ENCODE measurements at places on chromosomes 5 and 9.

- DNase-seq: no peak
Observed at GRCh38 chr5:82413302-82414040, 135.3 kb upstream of the RPS23 start.

GRCh38 chr9:135813671-135814290, 93.6 kb downstream of the CAMSAP1 start:
- no peak for DNase-seq

DNA sequence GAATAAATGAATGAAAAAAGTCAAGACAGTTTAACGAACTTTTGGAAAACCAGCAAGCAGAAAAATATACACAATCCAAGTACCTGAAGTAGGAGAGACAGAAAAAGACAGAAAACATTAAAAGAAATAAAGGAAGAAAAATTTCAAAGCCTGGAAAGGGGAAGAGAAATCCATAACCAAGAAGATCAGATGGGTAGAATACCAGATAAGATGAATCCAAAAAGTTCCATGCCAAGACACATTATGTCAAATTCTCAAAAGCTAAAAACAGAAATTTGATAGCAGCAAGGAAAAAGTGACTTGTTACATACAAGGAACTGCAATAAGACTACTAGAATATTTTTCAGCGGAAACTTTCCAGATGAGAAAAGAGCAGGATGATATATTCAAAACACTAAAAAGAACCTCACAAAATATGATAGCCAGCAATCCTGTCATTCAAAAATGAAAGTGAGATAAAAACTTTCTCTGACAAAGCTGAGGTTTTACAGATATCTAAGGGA, 7.6 kb upstream of the ZNF300 start:
- DNase-seq: no peak

DNA sequence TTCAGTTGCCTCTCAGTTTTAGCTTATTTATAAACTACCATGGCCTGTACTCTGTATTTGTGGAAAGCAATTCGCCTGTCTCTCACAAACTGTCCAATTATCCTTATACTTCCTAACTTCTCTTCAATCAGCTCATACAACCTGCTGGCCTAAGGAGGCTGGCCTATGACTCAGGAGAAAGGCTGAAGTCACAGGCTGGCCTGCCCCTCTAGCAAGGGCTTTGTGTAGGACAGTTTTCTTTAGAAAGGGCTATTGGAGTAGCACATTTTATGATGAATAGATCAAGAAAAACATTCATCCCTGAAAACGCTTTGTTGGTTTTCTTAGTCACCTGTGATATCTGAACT, 988.7 kb upstream of the ARRDC3 start:
- no peak for DNase-seq

DNA sequence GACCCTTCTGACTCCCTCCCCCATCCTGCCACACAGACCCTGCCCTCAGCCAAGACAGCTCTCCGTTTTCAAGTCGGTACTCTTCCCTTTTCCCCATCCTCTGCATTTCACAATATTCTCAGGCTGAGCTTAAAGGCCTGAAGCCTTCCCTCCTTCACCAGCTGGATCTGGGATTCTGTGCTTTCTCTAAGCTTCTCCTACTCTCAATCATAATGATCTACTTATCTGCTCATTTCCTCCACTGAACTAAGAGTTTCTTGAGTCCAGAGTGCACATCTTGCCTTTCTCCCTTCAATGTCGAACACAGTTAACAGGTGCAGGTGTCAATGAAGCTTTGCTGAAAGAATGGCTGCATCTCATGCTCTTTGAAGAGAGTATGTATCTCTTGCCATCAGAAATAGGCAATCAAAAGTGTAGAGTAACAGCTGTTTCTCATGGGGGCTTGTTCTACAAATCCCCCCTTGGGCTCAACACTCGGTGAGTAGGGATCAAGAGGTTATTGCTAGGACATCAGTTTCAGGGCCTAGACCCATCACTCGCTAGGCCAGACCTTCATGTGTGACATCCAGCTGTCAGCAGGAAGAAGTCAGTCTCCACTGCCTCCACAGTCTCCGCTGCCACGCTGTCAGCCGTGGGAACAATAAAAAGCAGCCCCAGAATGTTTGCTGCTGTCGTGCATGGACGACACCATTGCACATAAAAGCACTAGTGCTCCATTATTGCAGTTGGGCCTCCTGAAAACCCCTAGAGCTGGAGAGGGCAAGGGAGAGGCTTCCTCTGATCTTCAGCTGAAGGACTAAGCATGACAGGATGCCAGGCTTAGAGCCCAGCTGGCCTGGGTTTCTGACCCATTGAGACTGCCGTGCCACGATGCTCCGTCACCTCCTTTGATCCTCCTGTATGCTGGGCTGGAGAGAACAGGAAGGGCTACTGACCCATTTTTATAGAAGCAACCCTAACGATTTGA, 23.7 kb downstream of the TRAF1 start:
- DNase-seq: no peak

- DNase-seq: no peak
Observed at GRCh38 chr5:122401976-122402725, 90.1 kb downstream of the SNCAIP start.

GRCh38 chr5:87671146-87671545, 258.4 kb upstream of the CCNH start:
- no peak for DNase-seq

GRCh38 chr9:104831681-104832080, 67.8 kb downstream of the NIPSNAP3B start:
- no peak for DNase-seq

DNA sequence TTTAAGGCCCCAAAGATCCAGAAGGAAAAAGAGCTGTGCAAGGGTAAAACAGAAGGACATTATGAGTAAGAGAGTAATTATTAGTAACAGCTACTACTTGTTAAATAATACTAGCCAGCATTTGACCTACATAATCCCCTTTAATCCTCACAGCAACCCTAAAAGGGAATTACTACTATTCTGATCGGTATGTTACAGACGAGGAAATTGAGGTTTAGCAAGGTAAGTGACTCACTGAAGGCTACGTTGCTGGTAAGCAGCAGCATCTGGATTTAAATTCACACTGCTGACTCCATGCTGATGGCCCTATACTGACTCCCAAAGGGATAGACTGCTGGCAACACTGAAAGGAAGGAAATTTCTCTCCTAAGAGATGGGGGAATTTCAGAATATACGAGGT, 3.7 kb upstream of the FSD1L start:
- no peak for DNase-seq

DNA sequence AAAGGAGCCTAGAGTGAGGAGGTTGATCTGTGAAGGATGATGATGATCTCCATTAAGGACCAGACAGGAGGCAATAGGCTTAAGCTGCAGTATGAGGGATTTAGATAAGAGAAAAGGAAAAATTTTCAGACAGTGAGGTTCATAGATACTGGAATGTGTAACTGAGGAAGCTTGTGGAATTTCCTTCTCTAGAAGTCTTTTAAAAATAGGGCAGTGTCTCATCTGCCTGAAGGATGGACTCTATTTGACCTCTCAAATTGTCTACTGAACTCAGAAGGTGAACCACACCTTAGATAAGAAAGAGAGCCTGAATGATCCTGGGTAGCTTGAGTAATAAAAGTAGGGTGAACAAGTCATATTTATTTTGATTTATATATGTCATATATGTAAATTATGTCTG, 148.2 kb upstream of the CDKN2B start:
- DNase-seq: no peak

- DNase-seq: peak; percentile 16
Observed at GRCh38 chr9:89274838-89275237, 36.2 kb upstream of the CKS2 start.

- no peak for DNase-seq
Observed at GRCh38 chr9:19369107-19369506, 10.9 kb downstream of the RPS6 start.

- DNase-seq: no peak
Observed at GRCh38 chr5:87054821-87055220, 212.9 kb upstream of the RASA1 start.

- DNase-seq: no peak
Observed at GRCh38 chr5:163330723-163331668, 106.4 kb upstream of the CCNG1 start.

DNA sequence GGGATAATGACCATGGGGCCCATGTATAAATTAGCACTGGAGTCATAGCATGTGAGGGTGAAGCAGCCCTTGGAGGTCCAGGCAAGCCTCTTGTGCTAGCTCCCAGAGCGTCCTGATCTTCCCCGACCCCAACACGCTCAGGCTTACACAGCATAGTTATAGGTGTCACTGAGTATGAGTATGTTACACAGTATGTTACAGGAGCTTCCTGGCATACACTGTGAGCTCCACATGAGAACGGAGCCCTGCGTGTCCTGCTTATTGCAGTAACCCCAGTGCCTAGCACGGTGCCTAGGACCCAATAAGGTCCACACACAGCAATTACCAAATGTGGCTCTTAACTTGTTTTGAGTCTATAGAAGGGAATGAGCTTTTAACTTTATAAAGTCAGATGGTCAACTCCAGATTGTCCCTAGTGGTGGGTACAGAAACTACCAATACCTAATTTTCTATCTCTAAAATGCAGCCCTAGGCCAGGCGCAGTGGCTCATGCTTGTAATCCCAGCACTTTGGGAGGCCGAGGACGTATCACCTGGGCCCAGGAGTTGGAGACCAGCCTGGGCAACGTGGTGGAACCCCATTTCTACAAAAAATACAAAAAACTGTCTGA, 64.1 kb downstream of the PLAC8L1 start:
- DNase-seq: no peak

- no peak for DNase-seq
Observed at GRCh38 chr9:14690948-14691730, 2.1 kb downstream of the ZDHHC21 start.

DNA sequence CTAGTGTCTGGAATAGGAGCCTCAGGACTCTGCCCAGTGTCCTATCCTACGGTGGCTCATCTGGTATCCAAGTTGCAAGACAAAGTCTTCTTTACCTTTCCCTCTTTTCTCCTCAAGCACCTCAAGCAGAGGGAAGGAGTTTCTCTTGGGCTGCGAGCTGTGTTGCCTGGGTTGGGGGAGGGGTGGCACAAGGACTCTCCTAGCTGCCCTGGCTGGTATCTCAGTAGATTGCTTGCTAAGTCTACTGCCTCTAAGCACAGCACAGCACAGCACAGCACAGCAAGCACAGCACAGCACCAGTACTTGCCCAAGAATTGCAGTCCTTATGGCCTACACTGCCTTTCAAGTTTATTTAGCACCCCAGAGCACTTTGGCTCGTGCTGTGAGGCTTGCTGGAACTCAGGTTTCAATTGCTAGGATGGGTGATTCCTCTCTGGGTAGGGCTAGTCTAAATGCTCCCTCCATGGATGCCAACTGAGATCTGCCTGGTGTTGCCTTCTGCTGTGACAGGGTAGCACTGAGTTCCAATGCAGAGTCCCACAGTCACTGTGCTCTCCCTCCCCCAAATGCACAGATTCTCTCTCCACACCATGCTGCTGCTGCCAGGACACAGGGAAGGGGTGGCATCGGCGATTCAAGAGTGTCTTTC, 213.1 kb upstream of the POU5F2 start:
- no peak for DNase-seq

DNA sequence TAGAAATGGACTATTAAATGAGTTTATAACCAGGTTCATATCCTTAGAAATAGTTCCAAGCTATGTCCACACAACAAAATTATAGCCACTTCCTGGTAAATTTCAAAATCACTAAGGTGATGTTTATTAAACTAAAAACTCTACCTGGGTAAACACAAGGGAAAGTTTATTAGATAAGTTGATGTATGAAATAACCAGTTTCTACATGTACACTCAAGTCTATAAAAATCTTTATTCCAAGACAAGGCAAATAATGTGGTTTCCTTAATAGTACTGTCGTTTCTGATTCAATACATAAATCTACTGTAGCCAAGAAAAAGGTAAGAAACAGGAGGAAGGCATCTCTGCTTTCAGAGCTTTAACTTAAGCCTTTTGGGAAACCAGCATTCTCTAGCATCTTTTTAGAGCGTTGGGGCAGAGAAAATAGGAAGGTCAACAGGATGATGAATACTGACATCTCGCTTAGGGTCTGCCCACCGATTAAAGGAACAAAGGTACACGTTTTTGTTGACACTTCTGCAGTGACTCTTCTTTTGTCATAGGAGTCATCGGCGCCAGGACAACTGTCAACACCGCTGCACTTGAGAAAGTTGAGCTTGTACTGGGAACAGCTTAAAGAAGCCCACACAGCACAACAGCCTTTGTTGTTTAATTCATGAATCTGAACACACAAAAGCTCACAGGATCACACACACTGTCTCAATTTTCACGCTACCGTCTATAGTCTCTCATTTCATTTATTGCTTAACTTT, 513.6 kb downstream of the SLCO4C1 start:
- DNase-seq: no peak

GRCh38 chr5:155983954-155984353, 343.0 kb upstream of the SGCD start:
- no peak for DNase-seq

GRCh38 chr5:141963701-141964100, 5.2 kb upstream of the RNF14 start:
- no peak for DNase-seq

DNA sequence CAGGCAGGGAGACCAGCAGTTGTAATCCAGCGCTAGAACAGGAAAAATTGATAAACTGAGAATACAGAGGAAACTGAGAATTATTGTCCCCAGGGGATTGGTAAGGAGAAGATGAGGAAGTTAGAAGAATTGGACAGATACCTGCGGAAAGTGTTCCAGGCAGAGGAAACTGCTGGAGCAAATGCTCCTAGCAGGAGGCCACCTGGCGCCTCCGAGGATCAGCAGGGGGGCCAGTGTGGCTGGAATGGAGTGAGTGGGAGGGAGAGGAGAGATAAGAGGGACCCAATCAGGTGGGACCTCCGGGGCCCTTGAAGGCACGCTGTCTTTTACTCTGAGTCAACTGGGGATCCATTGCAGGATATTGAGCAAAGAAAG, 695 bp upstream of the ANXA6 start:
- DNase-seq: no peak

GRCh38 chr9:18245911-18246310, 228.0 kb upstream of the ADAMTSL1 start:
- DNase-seq: no peak

DNA sequence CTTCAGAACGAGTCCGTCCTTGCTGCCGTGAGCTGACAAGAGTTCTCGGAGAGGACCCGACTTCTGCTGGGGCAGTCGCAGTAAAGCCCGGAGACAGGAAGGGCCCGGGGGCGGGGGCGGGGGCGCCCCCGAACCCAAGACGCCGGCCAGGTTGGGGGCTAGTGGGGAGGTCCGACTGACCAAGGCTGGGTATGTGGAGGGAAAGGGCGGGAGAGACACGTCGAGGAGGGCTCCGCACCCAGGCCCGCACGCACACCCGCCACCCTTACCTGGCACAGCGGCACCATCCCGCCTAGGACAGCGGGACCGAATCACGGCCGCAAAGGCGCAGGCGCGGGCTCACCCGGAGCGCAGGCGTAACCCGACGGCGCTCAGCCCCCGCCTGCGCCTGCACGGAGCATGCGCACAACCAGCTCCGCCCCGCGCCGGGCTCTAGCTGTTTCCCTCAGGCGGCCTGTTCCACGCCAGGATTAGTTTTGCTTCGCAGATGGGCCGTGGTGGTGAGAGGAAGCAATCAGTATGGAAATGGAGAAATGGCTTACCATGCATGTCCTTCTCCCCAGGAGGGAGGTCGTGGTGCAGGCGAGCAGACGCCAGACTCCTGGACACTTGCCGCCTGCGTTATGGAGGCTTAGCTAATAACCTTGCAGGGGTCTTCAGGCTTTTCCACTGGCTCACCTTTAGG, at the start of gene MOCS2:
MOCS2 (minus strand) TSS at position 315 of the 685 bp plus-strand sequence. CDS start 2,583 bp downstream, outside the sequence.
- peak; percentile 87 for DNase-seq
